Stimulated activated CD4-positive, alpha-beta T cell treated with anti-CD3 and anti-CD28 coated beads, Interleukin-1b, Interleukin-23, amount 100 ng/mL, for 1 hour (primary cell): ENCODE measurements at places on chromosomes 6 and 20.

DNA sequence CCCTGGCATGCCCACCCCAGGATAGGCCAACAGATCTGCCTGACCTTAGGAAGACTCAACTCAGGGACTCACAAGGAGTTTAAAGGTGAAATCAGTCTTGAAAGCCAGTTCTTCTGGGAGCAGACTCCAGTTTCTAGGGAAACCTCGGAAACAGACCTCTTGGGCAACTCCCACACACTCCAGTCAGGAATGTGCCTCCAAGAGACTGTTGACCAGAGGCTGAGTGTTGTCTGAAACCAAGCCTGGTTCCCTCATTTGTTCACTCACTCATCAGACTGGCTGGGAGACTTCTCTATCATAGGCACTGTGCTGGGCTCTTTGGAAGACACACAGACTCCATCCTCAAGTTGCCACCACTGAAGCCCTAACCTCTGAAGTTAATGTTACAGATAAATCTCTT lies 1.8 kb downstream of the TREM1 start:
- DNase-seq = no peak

- no peak for DNase-seq
Measured at GRCh38 chr6:79468587-79468986, 68.6 kb downstream of the LCA5 start.

DNA sequence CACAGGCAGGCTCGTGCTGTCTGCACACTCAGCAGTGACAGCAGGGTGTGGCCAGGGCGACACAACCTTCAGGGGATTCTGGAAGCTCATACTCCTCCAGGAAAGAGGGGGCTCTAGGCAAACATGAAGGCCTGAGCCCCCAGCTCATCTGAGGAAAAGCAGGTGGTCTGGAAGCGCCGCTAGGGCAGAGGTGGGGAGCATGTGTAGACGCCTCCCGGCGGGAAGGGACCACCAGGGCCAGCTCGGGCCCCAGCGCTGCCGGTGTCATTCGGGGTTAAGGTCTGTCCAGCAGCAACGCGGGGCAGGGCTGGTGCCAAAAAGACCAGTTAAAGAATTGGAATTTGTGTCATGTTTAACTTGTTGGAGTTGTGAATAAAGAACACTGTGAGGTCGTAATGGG lies 39.3 kb upstream of the SYNJ2 start:
- DNase-seq = no peak

GRCh38 chr6:82178077-82178758 lies 69.3 kb downstream of the IBTK start:
- DNase-seq = no peak

GRCh38 chr6:137927777-137928218 lies 60.7 kb downstream of the TNFAIP3 start:
- peak; percentile 29 for DNase-seq

DNA sequence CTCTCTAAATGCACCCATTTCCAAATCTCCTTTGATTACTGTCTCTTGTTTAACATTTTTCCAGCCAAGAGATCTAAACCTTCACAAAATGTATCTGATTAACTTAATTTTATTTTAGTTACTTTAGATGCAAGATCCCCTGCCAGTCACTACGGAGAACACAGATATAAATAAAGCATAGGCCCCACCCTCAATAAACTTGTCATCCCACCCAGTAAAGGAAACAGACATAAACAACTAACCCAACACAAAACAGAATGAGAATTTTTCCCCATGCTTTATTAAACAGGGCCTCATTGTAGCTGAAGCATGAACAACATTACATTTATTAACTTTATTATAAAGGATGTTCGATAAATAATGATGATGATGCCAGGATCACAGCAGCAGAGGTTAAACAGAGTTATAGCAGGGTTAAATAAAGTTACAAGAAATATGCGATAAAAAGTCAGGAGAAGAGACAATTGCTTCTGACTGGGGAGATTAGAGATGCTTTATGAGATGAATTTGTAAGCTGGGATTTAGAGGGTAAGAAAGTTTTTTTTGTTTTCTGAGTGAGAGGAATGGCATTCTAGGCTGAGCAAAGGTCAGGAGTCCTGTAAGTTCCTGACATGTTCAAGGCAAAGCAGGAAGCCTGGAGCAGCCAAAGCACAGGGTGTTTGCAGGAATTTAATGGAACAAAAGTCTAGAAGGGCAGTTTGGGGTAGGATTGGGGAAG lies 41.1 kb downstream of the TFAP2A start:
- DNase-seq = no peak

DNA sequence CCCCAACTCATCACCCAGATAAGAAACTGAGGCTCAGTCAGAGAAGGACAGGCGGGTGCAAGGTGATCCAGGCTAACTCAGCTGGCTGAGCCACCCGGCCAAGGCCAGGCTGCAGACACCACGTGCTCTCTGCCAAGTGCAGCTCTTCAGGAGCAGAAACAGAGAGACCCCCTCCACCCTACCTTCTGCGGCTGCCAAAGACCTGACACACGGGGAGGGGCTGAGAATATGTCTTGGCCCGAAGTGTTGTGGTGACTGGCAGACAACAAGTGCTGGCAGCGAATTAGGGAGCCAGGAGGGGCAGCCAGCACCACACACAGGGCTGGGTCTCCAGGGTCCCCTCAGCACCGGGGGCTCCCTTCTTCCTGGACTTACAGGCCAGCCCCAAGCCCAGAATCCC lies 22.5 kb downstream of the PREX1 start:
- no peak for DNase-seq

- no peak for DNase-seq
Measured at GRCh38 chr6:11912420-11912819, 99.7 kb upstream of the HIVEP1 start.
